Stimulated activated CD4-positive, alpha-beta T cell treated with anti-CD3 and anti-CD28 coated beads, TNF-alpha, amount 100 ng/mL, for 48 hours (primary cell): ENCODE measurements at places on chromosomes 16 and 17.

DNA sequence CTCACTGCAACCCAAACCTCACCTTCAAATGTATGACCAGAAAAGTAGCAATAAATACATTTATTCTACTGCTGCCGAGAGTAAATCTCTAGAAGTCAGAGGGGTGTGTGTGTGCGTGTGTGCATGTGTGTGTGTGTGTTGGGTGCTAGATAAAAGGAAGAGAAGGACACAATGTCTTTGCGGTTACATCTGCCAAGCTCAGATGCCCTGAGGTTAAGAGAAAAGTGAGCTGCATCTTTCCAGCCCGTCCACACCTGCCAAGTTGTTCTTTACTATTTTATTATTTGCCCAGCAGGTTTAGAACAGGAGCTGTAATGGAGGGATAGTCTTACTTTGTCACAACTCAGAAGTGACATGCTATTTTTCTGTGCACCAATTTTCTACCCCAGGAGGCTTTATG, 54.5 kb upstream of the ANKFN1 start:
- no peak for DNase-seq

DNA sequence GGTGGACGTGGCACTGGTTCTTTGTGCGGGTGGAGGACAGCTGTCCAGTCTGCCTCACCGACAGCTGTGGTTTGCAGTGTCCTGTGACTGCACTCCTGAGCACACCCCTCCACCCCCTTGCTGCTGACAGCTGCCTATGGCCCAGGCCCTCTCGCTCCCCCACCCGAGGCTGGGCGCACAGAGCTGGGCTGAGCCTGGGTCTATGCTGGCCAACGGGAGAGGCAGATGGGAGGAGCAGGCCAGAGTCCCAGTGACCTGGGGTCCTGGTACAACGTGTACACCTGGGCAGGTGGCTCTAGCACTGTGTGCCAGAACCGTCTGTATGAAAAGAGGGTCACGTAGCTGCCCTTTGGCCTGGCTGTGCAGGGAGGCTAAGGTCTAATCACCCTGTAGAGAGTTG, 30.5 kb downstream of the BAIAP2 start:
- DNase-seq = no peak

- DNase-seq = no peak
Measured at GRCh38 chr17:51165680-51166197, 472 bp upstream of the NME2 start.

- no peak for DNase-seq
Measured at GRCh38 chr17:48351911-48352332, 78.1 kb downstream of the SKAP1 start.

DNA sequence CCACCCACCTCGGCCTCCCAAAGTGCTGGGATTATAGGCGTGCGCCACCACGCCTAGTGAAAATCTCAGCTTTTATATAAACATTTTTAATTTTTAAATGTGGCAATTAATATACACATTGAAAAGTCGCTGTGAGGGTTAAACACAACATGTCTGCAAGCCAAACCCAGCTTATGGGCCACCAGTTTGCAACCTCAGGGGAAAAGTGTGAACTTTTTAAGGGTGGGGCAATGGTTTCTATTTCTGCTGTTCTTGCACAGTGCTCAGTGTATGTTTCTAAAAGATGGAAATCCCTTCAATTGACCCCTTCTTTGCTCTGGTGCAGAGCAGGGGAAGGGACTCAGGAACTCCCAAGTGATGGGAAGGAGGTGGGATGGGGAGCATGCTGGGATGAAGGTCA, 18.3 kb upstream of the SUPT4H1 start:
- no peak for DNase-seq

- no peak for DNase-seq
Measured at GRCh38 chr16:84766978-84767773, 52.6 kb upstream of the CRISPLD2 start.

DNA sequence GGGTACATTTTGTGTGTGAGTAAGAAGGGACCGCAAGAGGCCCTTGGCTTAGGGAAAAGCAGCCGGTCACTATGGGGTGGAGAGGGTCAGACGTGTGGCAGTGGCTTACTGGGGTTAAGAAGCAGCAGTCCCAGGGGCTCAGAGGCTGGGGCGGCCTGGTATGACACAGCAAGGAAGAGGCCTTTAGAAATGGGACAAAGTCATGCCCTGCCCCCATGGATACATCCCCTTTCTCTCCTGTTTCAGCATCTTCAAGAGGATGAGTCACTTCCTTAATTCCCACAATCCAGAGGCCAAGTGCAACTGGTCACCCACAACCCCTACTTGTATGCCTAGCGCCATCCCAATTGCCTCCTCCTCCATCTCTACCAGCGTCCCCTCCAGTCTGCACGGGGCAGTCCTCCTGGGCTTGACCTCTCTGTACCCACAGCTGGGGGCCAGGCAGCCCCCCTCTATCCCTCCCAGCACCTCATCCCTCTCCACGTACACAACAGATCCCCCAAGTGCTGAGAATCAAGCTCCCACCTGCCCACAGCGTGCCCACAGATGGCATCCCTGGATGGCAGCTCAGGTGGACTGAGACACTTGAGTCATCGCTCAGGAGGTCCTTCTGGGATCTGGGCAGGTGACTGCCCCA, 6.9 kb upstream of the EFTUD2 start:
- DNase-seq = no peak

- no peak for DNase-seq
Measured at GRCh38 chr17:40038882-40039513, 15.2 kb downstream of the MED24 start.

DNA sequence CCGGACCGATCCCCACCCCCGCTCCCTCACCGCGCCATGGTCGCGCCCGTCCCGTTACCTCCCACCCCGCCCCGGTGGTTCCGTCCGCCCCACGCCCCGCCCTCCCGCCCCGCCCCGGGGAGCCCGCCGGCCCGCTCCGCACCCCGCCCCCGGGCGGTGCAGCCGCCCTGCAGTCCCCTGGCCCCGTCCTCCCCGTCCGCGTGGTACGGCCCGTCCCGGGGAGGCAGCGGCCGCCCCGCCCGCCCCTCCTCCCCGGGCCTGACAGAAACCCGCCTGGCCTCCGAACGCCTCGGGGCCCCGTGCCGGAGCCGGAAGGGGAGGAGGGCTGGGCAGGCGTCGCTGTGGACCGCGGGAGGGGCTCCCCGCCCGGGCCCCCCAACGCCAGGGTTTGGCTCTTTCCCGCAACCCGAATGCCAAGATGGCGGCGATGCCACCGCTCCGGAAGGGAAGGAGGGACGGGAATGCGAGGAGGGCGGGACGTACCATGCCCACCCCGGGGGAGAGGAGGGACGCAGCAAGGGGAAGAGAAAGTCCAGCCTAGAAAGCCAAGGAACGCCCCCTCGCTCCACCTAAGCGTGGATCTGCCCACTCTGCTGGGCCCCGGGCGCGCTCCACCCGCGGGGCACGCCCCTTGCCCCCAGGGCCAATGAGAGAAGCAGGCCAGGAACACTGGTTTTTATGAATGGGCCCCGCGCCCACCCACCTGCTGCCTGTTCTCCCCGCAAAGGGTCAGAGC, at the start of gene PIP4K2B:
PIP4K2B (minus strand) TSS at position 56 of the 736 bp plus-strand sequence. CDS start 132 bp downstream, outside the sequence.
- peak; percentile 78 for DNase-seq

GRCh38 chr17:81831957-81832607, 1.0 kb downstream of the MCRIP1 start:
- DNase-seq = peak; percentile 20

GRCh38 chr17:61408151-61409041, 8.8 kb downstream of the TBX2 start:
- DNase-seq = no peak

GRCh38 chr16:68401871-68402747, 46.2 kb downstream of the SMPD3 start:
- DNase-seq = no peak

- DNase-seq = no peak
Measured at GRCh38 chr17:9090641-9091096, 69.4 kb downstream of the NTN1 start.

- no peak for DNase-seq
Measured at GRCh38 chr17:10161386-10161785, 37.0 kb downstream of the GAS7 start.
